ENCODE measurements at places on chromosomes 6 and 20. TPM values are rescaled to one million over a fixed set of nuclear protein-coding genes. Genes with fewer than 3 reads are reported as not detected.
A peak's percentile ranks its signal among the peaks of the same experiment; 100 is the strongest.

- DNase-seq, result no peak
These were observed 79.9 kb downstream of the SLC22A3 start for GRCh38 chr6:160428069-160428430.

- no peak for DNase-seq
These were observed 135.6 kb downstream of the HIVEP1 start for GRCh38 chr6:12147557-12148316.

GRCh38 chr6:27532820-27533538 lies 60.1 kb upstream of the ZNF184 start:
- no peak for DNase-seq

DNA sequence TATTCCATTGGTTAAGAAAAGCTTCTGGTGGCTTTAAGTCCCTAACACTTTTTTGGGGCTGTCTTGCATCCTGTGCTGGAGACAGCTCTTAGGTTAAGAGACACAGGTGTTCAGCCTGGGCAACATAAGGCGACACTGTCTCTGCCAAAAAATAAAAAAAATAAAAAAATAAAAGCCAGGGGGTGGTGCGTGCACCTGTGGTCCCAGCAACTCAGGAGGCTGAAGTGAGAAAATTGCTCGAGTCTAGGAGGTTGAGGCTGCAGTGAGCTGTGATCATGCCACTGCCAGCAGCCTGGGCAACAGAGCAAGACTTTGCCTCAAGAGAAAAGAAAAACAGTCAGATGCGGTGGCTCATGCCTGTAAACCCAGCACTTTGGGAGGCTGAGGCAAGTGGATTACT lies 55.6 kb upstream of the ZMYND8 start:
- DNase-seq, result no peak

- DNase-seq, result no peak
These were observed 51.4 kb upstream of the LGSN start for GRCh38 chr6:63371104-63371715.

DNA sequence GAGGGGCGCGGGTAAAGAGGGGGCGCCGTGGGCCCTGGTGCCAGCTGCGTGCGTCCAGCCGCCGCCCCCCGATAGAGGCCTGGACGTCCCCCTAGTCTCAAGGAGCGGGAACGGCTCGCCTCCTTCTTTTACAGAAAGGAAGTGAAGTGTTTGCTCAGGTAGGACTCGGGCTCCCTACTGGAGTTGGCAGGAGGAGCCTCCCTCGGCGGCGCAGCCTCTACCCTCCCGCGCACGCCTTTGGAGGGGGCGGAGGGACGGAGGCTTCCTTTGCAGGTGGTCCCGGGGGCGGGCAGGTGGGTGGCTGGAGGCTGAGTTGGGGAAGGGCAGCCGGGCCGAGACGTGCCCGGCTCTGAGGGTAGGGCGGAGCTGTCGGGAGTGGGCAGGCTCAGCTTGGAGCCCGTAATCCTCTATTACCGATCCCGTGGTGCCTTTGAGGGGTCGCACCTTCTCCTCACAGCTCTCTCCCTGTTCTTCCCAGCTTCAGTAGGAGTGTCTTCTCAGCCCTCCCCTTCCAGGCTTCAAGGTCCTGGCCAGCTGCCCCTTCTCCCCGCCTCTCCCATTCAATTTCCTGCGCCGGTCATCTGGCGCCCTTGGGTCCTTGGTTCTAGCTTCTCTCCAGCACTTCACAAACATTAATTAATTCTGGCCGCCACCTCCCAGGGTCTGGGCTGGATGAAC lies 728 bp downstream of the ITPR3 start:
- peak; percentile 75 for DNase-seq

DNA sequence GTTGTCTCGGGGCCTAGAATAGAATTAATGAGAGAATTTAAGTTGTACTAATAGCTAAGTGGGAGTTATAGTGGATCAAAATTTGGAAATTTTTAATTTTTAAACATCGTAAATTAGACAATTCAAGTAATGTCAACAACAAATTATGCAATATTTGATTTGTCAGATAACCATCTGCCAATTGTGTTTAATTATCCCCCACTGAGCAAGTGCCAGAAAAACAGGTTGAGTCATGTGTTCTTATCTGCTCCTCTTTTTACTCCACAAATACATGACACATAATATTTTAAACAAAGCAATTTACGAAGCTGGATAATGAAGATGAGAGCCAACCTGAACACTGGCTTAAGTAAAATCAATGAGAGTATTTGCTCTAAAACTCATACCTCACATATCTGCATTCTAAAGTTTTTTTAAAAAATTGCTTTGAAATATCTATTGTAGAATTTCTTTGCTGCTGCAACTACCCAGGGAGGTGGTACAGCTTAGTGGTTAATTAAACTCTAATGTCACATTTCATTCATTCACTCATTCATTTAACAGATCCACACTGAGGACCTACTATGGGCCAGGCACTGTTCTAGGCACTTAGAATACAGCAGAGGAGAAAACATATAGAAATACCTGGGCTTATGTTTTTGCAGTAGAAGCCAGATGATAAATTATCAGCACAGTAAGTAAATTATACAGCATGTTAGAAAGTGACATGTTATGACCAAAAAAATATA lies 57.1 kb upstream of the MAP7 start:
- DNase-seq, result no peak

DNA sequence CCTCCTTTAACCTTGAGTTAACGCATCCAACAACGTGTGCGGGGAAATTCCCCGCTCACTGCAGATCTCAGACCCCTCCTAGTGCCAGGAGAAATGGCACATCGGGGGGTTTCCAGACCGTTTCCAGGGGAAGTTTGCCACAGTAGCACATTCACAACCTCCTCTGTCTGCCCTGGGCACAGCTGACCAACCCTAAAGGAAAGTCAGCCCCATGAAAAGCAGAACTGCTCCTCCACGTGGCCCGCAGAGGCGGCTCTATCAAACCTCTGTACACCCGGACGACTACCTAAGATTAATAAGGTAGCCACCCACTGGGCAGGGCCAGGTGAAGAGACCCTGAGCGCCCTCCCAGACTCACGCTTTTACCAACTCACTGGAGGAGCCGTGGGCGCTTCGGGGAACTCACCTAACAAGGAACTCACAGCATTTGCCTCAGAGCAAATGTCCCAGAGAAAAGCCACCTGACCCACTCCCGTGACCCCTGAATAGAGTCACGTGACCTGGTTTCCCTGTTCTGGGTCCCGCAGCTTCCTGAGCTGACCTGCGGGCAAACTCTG lies 93.1 kb downstream of the PRND start:
- DNase-seq, result peak; percentile 79

DNA sequence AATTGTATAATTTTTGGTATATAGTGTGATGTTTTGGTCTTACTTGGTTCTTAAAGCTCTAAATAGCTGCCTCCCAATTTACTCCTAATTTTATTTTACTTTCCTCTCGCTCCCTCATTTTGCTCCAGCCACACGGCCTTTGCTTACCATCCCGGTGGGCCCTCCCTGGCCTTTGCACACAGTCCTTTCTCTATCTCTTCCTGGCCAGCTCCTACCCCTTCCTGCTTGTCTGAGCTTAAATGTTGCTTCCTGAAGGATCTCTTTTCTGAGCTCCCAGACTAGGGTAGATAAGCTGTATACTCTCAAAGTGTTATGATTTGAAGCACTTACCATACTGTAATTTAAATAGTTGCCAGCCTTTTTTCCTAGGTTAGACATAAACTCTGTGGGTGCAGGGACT lies 121.7 kb downstream of the UTRN start:
- no peak for DNase-seq

DNA sequence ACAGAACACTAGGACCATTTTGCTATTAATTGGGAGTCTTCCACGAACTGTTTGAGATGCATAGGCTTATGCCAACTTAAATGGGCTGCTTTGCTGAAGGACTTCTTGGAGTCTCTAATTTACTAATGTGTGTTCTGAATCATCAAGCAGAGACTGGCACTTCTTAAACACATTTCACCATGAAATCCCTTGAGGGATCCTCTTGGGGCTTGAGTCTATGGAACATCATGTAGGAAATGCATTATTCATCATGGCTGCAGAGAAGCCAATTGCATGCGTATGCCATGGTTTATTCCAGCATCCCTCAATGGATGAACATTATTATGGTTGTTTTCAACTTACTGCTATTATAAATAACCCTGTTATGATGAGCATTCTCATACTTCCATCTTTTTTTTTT lies 73.4 kb downstream of the FGD2 start:
- no peak for DNase-seq

DNA sequence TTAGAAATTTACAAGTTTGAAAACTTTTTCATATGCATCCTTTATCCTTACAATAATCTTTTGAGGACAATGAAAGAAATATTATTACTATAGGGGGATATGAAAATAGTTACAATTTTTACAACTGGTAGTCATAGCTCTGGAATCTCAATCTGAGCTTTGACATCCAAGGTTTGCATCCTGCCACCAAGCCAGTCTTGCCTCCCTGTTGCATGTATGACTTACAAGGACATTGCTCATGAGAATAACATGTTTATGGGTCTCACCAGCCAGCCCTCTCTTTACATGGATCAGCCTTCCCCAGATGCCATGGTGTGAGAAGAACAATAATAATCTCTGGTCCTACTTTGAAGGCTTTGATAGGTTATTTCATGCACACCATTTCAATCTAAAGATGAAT lies 67.5 kb downstream of the THEMIS start:
- DNase-seq, result no peak

DNA sequence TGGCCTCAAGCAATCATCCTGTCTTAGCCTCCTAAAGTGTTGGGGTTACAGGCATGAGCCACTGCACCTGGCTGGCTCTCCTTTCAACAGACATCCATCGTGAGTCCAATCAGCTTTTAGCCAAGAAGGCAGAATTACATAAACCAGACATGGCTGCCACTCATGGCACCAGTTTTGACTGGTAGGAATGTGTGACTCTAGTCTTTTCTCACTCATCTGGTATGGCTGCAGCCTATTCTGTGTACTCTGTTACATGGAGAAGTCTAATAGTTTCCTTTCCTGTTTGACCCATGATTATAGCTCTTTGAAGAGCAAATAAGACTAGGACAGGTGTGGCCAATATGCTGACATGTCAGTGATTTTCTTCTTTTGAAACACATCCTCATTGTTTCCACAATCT lies 27.0 kb upstream of the RNF144B start:
- no peak for DNase-seq

OTOR gene
- total RNA-seq, result not detected

UBE2V1 gene
- total RNA-seq, result 162 TPM

CCDC170 gene
- total RNA-seq, result 0.29 TPM

SLC35D3 gene
- total RNA-seq, result not detected

POPDC3 gene
- not detected for total RNA-seq

BPIFB2 gene
- total RNA-seq, result not detected

ARHGAP40 gene
- 35.8 TPM for total RNA-seq

LPA gene
- not detected for total RNA-seq

All from suprapubic skin (tissue), 4 donors.